IPS DF 19.7 (cell line): ENCODE measurements at places on chromosomes 12 and 14.

GRCh38 chr14:58054100-58054499, 97.9 kb downstream of the ARMH4 start:
- no peak for DNase-seq

DNA sequence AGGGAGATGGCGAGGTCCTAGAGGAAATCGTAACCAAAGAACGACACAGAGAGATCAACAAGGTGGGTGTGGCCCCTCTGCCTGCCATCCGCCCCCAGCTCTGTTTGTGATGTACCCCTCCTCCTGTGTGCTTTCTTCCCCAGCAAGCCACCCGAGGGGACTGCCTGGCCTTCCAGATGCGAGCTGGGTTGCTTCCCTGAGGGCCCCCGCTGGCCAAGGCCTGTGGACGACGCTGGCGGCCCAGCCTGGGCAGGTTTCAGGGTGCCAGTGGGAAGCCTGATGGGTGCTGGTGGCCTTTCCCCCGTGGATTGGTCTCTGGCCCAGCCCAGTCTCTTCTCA, 2.0 kb downstream of the ARL6IP4 start:
- no peak for DNase-seq

DNA sequence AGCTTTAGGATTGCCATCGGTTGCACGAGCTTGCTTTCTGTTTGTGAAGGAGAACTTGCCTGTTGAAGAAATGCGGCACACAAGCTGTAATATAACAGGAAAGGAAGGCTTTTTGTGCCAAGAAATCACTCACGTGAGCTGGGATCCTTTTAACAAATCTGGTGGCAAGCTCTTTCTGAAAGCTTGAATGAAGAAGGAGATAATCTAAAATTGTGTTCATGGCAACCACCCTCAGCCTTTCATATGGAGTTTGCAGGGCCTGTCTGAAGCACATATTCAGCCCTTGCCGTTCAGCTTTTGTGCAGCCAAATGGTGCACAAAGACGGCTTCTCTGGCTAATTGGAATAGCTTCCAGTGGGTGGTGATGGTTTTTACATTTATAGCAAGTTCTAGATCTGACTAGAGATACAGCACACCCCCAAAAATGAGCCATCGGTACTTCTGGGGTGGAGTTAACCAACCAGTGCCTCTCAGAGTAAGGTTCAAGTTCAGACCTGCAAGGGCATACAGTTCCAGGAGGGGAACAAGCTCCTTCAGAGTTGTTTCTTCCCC, 107.4 kb downstream of the AEBP2 start:
- no peak for DNase-seq

- peak; percentile 81 for DNase-seq
These were observed 123.4 kb downstream of the SLC25A47 start for GRCh38 chr14:100446572-100446971.

- DNase-seq = no peak
These were observed 12.3 kb downstream of the ZFP36L1 start for GRCh38 chr14:68780358-68781160.

DNA sequence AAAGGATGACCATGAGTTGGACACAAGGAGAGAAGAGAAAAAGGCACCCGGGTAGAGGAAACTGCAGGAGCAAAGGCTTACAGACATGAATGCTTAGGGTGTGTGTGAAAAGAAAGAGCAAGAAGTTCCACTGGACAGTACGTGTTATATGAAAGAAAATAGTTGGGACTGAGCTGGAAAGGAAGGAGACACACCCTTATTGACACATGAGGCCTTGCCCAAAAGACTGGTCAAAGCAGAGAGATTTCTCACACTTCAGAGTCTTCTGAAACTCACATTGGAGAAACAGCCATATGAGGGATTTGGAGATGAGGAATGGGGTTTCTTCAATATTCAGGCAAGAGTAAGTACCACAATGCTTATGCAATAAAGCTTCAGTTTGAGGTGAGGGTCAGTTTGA, 56.0 kb downstream of the TTC9 start:
- no peak for DNase-seq

DNA sequence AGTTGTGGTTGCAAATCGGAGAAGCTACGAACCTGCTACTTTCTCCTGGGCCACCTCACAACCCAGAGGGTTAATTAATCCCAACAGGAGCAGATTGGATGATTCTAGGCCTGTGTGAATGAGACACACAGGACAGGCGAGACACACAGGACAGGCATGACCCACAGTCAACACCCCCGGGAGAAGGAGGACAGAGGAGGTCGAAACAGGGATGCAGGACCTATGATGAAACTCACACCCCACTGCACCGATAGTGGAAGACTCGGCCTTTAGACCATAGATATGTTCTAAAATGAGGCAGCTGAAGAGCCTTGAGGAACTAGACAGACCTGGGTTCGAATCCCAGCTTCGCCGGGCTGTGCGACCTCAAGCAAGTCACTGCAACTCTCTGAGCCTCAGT, 11.6 kb downstream of the TMEM119 start:
- DNase-seq = no peak

GRCh38 chr14:45715946-45716345, 462.9 kb upstream of the MIS18BP1 start:
- no peak for DNase-seq

- DNase-seq = no peak
These were observed 141.9 kb upstream of the BMP4 start for GRCh38 chr14:54098536-54098935.

DNA sequence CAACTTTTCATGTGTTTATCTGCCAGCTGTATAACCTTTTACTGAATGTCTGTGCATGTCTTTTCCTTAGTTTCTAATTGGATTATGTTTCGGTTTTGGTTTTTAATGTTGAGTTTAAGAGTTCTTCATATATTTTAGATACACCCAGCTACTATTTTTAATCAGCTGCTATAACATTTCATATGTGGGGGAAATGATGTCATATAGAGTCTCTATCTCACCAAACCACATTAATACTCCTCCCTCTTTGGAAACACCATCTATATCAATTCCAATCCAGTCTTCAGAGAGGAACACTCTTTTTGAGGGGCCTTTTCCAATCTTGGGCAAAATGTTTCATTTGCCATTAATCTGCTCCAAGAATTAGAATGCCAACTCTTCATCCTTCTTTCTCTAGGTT, 28.5 kb upstream of the GCH1 start:
- DNase-seq = no peak

GRCh38 chr12:8612629-8613028, at the start of gene AICDA:
Gene AICDA, minus strand, starts transcription at chr12:8612859. Its CDS starts 92 bp downstream, at chr12:8612767.
- no peak for DNase-seq

GRCh38 chr12:2855546-2855945, 1.3 kb downstream of the TEX52 start:
- DNase-seq = no peak

DNA sequence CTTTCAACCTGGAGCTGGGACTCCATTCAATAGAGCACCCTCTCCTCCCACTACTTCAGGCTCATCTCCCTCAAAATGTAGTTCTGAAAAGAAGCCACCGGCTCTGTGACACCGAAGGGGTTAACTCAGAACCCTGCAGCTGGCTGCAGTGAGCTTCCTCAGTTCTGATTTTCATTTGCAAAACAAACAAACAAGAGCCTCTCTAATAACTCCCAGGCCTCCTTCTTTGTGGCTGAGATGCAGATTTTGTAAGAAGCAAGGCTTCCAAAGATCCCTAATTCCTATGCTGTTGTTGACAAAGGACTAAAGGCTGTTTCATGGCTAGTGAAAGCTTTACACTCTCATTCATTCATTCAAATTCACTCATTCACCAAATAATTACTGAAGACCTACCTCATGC, 333.4 kb upstream of the TBX3 start:
- peak; percentile 5 for DNase-seq

- no peak for DNase-seq
These were observed 62.8 kb downstream of the PPP2R5C start for GRCh38 chr14:101824339-101824727.

- DNase-seq = no peak
These were observed 610.9 kb downstream of the RERGL start for GRCh38 chr12:17478908-17479673.

GRCh38 chr14:59961518-59962062, 41.6 kb downstream of the LRRC9 start:
- DNase-seq = no peak

- no peak for DNase-seq
These were observed 59.7 kb downstream of the GTF2A1 start for GRCh38 chr14:81161088-81161487.

GRCh38 chr12:107311682-107312081, 218.3 kb upstream of the CRY1 start:
- DNase-seq = no peak

DNA sequence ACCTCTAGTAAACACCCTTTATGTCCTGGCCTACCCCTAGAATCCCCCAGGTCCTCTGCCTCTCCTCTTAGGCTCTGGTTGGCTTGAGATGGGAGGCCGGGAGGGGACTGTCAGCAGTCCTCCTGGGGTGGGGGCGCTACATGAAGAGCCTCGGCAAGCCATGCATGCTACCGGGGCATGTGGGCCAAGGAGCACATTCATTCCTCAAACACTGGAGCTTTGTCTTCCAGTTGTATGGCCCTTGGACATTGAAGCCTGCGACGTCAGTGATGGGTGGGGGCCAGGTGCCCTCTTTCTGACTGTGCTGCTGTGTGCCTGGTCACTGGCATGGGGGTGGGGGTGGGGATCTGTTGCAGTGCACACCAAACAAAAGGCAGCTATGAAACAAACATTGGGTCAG, 15.8 kb upstream of the CELA1 start:
- no peak for DNase-seq

- no peak for DNase-seq
These were observed 626 bp downstream of the TXNDC16 start for GRCh38 chr14:52551696-52552062.

DNA sequence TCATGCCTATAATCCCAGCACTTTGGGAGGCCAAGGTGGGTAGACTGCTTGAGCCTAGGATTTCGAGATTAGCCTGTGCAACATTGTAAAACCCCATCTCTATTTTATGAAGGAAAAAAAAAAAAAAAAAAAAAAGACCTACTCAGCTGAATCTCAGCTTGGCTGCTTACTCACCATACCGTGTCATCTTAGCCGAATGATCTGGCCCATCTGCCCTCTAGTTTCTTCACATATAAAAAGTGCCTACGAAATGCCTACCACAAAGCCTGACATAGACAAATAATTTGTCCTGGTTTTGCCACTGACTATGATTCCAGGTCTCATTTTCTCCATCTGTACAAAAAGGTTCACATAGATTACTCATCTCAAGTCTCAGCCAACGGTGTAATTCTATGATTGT, 10.1 kb downstream of the DIABLO start:
- no peak for DNase-seq
